NCI-H1105 treated with DMSO at 0.1 percent for 48 hours (cell line): ENCODE measurements at places on chromosomes 11 and 22.

DNA sequence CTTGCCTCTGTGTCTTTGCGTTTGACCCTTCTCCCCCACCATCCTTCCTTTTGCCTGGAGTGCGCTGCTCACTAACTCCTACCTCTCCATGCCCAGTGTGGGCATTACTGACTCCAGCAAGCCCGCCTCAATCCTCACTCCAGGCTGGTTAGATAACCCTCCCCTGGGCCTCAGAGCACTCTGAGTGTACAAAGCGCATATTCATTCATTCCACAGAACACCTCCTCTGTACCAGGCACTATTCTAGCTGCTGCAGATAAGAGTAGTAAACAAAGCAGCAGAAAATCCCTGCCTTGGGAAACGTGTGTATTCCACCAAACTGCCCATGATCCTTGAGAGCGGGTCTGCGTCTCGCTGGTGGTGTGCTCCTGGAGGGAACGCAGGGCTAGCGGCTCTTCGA, 3.2 kb downstream of the SLC22A8 start:
- DNase-seq, result no peak

DNA sequence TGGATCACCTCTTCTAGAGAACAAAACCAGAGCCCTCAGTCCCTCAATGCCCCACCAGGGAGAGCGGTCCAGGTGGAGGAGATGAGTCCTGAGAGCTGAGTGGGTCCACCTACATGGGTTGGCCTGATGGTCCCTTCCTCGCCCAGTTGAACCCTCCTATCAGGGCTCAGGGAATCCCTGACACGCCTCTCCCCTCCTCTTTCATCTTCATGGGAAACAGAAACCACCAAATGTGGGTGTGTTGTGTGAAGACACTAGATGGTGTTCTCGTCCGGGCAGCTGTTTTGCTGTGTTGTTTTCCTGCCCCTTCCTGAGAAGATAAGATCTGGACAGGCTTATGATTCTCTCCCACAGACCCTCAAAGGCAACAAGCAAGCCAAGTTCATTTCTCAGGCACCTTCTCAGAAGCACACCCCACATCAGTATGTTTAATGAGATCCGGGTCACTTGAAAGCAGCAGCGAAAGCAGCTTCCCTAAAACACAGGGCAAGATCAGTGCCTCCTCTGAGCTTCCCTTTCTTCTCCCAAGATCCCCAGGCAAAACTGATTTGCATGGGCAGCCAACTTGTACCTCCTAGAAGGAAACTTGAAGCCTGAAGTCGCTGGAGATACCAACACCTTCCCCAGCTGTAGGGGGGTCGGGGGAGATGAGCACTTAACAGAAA, 35.3 kb upstream of the POU2AF1 start:
- DNase-seq, result no peak

GRCh38 chr22:44639891-44640617, 62.0 kb upstream of the PRR5 start:
- DNase-seq, result no peak

DNA sequence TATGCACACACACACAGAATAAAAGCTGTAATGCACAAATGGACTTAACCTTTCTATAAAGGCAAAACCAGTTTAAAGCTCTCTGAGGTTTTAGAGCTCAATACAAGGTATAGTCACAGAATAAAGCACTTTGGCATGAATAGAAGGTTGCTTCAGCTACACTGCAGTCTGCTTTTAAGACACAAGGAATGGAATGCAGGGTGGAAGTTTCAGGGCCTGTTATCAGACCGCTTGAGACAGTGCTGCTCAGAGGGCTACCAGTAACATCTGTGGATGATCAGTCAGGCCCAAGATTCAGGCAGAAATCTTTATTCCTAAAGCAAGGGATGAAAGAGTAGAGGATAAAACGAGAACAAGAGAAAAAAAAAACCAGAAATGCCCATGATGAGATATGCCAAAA, 46.7 kb downstream of the CD44 start:
- no peak for DNase-seq
